ENCODE measurements at places on chromosomes 5 and 9. TPM values are rescaled to one million over a fixed set of nuclear protein-coding genes. Genes with fewer than 3 reads are reported as not detected.

DNA sequence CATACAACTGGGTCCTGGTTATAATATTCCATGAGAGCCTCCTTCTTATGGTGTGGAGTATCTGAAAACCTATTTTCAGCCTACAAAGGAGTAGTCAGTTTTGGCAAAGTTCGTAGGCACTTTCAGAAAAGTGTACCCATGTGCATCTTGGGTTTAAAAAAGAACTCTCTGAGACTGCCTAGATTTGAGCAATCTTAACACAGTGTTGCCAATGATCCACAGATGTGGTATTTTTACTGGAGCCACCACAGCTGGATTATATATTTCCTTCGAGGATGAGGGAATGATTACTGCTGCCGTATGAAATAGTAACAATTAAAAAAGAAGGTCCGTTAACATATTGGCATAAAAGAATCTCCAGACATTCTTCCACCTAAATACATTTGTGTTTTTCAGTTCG, 1.1 kb downstream of the PALM2AKAP2 start:
- H3K27me3 ChIP-seq: peaks cover 47% of the 10 kb centered on the region
- DNase-seq: no peak
- H3K4me1 ChIP-seq: peaks cover 4% of the 10 kb centered on the region
- no peaks in the 10 kb centered on the region for H3K36me3 ChIP-seq
- no peak overlapping the region for H3K4me3 ChIP-seq

GRCh38 chr9:1979741-1980367, 35.3 kb upstream of the SMARCA2 start:
- no peak overlapping the region for H3K4me3 ChIP-seq
- no peaks in the 10 kb centered on the region for H3K36me3 ChIP-seq
- no peak for DNase-seq
- no peaks in the 10 kb centered on the region for H3K27me3 ChIP-seq
- H3K4me1 ChIP-seq: no peaks in the 10 kb centered on the region

Gene OR1N1
- not detected for total RNA-seq

DNA sequence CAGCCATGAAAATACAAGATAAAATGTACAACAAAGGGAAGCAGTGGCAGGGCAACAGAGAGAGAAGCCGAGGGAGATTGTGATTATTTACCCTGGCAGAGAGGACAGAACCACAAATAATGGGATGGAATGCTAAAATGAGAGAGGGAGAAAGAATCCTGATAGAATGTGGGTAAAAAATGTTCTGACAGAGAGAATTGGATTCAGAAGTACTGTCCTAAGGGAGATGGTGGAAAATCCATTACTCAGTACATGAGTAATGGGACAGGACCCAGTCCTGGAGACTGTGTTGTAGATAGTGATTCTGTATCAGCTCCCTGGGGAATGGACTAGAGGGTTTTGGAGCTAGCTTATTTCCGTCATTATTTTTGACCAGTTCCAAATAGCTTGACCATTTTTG, 831.5 kb downstream of the MAT2B start:
- H3K4me1 ChIP-seq: no peaks in the 10 kb centered on the region
- H3K36me3 ChIP-seq: no peaks in the 10 kb centered on the region
- no peak for DNase-seq
- no peak overlapping the region for H3K4me3 ChIP-seq
- H3K27ac ChIP-seq: no peak overlapping the region
- H3K27me3 ChIP-seq: no peaks in the 10 kb centered on the region

DNA sequence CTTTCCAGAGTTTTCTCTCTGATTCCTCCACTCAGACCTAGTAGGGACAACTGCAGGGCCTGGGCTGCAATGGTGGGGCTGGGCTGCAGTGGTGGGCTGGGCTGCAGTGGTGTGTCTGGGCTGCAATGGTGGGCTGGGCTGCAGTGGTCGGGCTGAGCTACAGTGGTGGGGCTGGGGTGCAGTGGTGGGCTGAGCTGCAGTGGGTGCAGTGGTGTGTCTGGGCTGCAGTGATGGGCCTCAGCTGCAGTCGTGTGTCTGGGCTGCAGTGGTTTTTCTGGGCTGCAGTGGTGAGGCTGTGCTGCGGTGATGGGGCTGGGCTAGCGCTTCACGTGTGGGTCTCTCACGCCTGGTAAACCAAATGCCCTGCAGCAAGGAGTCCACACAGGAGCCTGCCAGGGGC, 27.4 kb downstream of the ABO start:
- H3K36me3 ChIP-seq: no peaks in the 10 kb centered on the region
- no peak overlapping the region for H3K4me3 ChIP-seq
- H3K4me1 ChIP-seq: peaks cover 15% of the 10 kb centered on the region
- DNase-seq: no peak
- no peak overlapping the region for H3K27ac ChIP-seq

DNA sequence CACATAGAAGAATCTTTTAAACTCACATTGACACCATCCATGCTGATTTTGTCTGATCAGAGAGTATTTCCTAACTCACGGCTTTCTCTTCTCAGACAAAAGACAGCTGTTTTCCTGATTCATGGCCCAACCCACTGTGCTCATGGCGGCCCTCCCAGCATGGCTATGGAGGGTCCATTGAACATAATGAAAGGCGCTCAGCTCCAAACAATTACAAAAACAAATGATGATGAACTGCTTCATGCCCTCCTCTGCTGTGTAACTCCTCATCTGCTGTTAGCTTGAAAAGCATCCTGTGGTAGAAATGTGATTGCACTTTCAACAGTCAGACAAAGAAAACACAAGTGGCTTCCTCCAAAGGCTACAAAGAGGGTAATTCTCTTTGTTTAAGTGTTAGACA, 673.8 kb downstream of the PRELID2 start:
- no peak overlapping the region for H3K27ac ChIP-seq
- no peak for DNase-seq
- no peaks in the 10 kb centered on the region for H3K27me3 ChIP-seq
- H3K4me3 ChIP-seq: no peak overlapping the region

- peak overlapping the region; percentile 67 for H3K4me3 ChIP-seq
- peaks cover 80% of the 10 kb centered on the region for H3K4me1 ChIP-seq
- H3K27me3 ChIP-seq: no peaks in the 10 kb centered on the region
- peak; percentile 94 for DNase-seq
- peak overlapping the region; percentile 87 for H3K27ac ChIP-seq
Observed at GRCh38 chr9:89743573-89744254, 138.9 kb downstream of the GADD45G start.

GRCh38 chr9:16828340-16829281, 41.9 kb downstream of the BNC2 start:
- peaks cover 5% of the 10 kb centered on the region for H3K27me3 ChIP-seq
- no peaks in the 10 kb centered on the region for H3K36me3 ChIP-seq
- DNase-seq: no peak
- H3K4me3 ChIP-seq: no peak overlapping the region
- no peaks in the 10 kb centered on the region for H3K4me1 ChIP-seq
- H3K27ac ChIP-seq: no peak overlapping the region

- no peak overlapping the region for H3K4me3 ChIP-seq
- DNase-seq: no peak
- H3K36me3 ChIP-seq: no peaks in the 10 kb centered on the region
- H3K27me3 ChIP-seq: peaks cover 20% of the 10 kb centered on the region
Observed at GRCh38 chr5:34487956-34488355, 168.2 kb upstream of the RAI14 start.

Gene CDH6
- not detected for total RNA-seq

DNA sequence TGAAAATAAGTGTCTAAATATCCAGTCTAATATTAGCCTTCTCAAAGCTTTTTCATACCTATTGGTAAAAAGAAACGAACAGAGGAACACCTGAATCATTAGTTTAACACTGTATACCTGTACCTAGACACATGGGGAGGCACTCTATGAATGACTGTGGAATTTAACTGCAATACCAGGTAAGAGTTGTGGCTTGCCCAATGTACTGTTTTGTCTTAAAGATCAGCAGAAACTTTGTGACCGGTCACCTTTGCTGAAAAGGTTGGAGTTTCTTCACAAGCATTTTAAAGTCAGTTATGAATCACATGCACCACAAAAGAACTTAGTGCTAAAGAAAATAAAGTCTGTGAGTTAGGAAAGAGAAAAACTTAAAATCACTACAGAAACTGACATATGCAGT, 2.4 kb downstream of the PGGT1B start:
- H3K4me1 ChIP-seq: peaks cover 38% of the 10 kb centered on the region
- DNase-seq: no peak
- H3K27ac ChIP-seq: no peak overlapping the region
- H3K4me3 ChIP-seq: no peak overlapping the region
- peaks cover 16% of the 10 kb centered on the region for H3K36me3 ChIP-seq

- no peaks in the 10 kb centered on the region for H3K36me3 ChIP-seq
- no peak overlapping the region for H3K27ac ChIP-seq
- H3K4me1 ChIP-seq: no peaks in the 10 kb centered on the region
- H3K27me3 ChIP-seq: no peaks in the 10 kb centered on the region
Observed at GRCh38 chr5:166957782-166958181, 1333.7 kb upstream of the WWC1 start.

GRCh38 chr5:16812448-16812847, 123.6 kb downstream of the MYO10 start:
- no peaks in the 10 kb centered on the region for H3K36me3 ChIP-seq
- H3K27ac ChIP-seq: no peak overlapping the region
- H3K4me3 ChIP-seq: no peak overlapping the region
- no peaks in the 10 kb centered on the region for H3K4me1 ChIP-seq
- no peaks in the 10 kb centered on the region for H3K27me3 ChIP-seq

Gene SLCO4C1
- 0.28 TPM for total RNA-seq

- H3K27ac ChIP-seq: no peak overlapping the region
- peaks cover 5% of the 10 kb centered on the region for H3K4me1 ChIP-seq
- no peak for DNase-seq
- no peak overlapping the region for H3K4me3 ChIP-seq
- H3K27me3 ChIP-seq: no peaks in the 10 kb centered on the region
Observed at GRCh38 chr5:119468286-119468685, 16.0 kb downstream of the HSD17B4 start.

DNA sequence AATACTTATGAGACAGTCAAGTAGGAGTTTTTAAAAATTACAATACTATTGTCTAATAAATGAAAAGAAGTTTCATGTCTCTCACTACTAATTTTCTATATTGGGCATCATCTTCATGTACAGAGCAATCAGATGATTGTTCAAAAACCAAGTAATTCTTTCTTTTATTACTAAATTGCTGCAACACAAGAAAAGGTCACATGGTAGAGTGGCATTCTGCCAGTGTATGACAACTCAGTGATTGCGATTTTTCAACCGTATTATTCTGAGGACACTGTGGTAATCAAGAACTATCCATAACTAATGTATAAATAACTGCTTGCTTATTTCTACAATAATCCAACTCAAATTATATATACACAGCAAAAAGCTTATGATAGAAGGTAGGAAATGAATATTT, 96.7 kb upstream of the GRHPR start:
- H3K27ac ChIP-seq: no peak overlapping the region
- peaks cover 2% of the 10 kb centered on the region for H3K36me3 ChIP-seq
- DNase-seq: no peak
- no peaks in the 10 kb centered on the region for H3K4me1 ChIP-seq

- peaks cover 90% of the 10 kb centered on the region for H3K27me3 ChIP-seq
- H3K4me3 ChIP-seq: no peak overlapping the region
- H3K27ac ChIP-seq: no peak overlapping the region
- peaks cover 4% of the 10 kb centered on the region for H3K4me1 ChIP-seq
Observed at GRCh38 chr9:126623667-126624478, 10.1 kb downstream of the LMX1B start.

GRCh38 chr5:144088206-144089064, 82.0 kb downstream of the YIPF5 start:
- no peaks in the 10 kb centered on the region for H3K4me1 ChIP-seq
- no peaks in the 10 kb centered on the region for H3K27me3 ChIP-seq
- DNase-seq: no peak
- no peak overlapping the region for H3K27ac ChIP-seq
- H3K4me3 ChIP-seq: no peak overlapping the region
- H3K36me3 ChIP-seq: no peaks in the 10 kb centered on the region

DNA sequence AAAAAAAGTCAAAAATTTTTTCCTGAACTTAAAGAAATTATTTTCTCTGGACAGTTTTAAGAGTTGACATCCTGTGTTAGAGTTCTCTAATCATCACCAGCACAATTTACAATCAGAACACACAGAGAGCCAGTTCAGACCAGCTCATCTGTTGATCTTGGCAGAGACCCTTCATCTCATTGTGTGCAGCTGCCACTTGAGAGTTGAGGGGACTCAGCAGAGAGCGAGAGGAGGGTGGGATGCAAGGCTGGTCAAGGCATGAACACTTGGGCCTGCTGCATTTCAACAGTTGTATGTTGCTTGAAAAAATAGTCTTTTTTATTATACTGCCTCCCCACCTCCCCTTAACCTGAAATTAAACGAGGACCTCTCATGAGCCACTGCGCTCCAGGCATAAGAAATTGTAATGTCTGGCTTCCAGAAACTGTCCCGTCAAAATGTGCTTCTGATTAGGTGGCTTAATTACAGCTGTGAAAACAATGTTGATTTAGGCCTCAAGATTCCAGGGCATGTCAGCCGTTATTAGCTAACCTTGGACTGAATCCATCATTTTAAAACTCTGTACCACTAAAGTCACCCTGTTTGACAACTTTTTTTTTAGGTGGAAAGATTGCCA, 383.6 kb downstream of the CCDC171 start:
- H3K36me3 ChIP-seq: no peaks in the 10 kb centered on the region
- H3K4me1 ChIP-seq: no peaks in the 10 kb centered on the region
- no peak for DNase-seq
- H3K27me3 ChIP-seq: no peaks in the 10 kb centered on the region
- H3K4me3 ChIP-seq: no peak overlapping the region

GRCh38 chr9:123049589-123050222, 16.2 kb downstream of the GPR21 start:
- DNase-seq: no peak
- H3K27me3 ChIP-seq: no peaks in the 10 kb centered on the region
- H3K4me1 ChIP-seq: peaks cover 2% of the 10 kb centered on the region
- H3K27ac ChIP-seq: no peak overlapping the region

DNA sequence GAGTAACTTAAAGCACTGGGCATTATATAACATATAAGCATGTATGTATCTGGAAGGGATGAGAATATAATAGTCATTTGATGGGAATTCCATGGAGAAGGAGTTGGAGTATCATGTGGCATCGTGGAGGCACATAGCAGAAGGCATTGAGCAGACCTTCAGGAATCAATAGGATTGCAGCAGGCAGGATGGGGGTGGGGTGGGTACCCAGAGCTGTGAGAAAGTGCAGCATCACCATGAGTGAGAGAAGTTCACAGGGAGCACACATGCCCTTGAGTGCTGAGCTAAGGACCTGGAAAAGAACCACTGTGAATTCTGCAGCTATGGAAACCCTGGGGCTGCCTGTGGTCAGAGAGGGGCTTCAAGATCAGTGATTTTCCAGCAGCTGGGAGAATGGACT, 57.3 kb downstream of the MED10 start:
- no peaks in the 10 kb centered on the region for H3K27me3 ChIP-seq
- H3K4me1 ChIP-seq: no peaks in the 10 kb centered on the region
- no peaks in the 10 kb centered on the region for H3K36me3 ChIP-seq
- no peak overlapping the region for H3K27ac ChIP-seq

Gene ARHGEF39
- total RNA-seq: 10.8 TPM

Gene IQGAP2
- 37.3 TPM for total RNA-seq
